ENCODE measurements at places on chromosomes 3 and 15.
A peak's percentile ranks its signal among the peaks of the same experiment; 100 is the strongest.

GRCh38 chr3:54527953-54528352 is 399.9 kb downstream of the LRTM1 start:
- no peak for DNase-seq

DNA sequence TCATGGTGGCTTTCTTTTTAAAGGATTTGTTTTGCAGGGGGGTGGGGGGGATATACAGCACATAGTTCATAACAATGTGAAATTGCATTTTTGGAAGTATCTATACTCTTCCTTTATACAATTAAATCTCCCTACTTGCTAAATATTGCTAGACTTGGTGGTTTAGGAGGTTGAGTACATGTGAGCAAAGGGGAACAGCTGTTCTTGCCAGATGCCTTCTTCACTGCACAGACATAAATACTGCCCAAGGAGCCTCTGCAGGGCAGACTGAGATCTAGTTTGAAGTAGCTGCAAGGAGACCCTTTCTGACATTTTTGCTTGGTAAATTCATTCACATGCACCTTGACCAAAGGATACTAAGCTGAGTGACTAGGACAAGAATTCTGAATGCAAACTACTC is 228.6 kb upstream of the IL12A start:
- no peak for DNase-seq

GRCh38 chr3:39361252-39361927 is 21.8 kb upstream of the SLC25A38 start:
- DNase-seq, result no peak

- DNase-seq, result no peak
Measured at GRCh38 chr15:56586206-56586605, 121.3 kb upstream of the MNS1 start.

GRCh38 chr3:120129718-120130513 is 35.7 kb upstream of the GSK3B start:
- no peak for DNase-seq

DNA sequence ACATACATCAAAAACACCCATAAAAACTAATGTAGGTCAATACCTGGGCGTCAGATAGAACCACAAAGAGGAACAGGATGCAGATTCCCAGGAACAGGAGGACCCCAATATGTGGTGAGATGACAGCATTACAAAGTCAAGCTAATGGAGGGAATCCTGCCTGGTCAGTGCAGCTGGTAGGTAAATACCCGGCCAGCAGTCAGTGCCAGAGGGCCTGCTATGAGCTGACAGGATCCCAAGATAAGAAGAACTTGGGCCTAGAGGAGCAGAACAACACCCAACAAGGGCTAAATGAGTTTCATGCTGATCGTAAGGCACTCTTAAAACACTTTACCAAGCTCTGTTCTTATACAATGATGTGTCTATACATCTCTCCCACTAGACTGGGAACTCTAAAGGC is 61.2 kb upstream of the KCNMB2 start:
- DNase-seq, result no peak

DNA sequence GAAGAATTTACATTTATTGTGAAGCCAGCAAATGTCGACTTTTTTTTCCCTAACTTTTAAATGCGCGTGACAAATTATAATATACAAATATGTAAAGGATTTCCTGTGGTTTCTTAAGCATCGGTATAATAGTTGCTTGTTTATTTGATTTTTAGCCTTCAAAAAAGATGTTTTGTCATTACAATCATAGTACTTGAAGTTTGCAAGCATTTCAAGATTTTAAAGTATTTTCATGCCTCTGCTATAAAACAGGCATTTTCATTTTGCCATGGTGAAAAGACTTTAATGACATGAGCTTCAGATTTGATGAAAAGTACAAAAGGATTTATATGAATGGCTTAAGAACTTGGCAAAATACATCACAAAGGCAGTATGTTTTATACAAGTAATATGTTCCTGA is 9.4 kb upstream of the P2RY12 start:
- no peak for DNase-seq

- no peak for DNase-seq
Measured at GRCh38 chr3:46922871-46923558, 45.5 kb downstream of the PTH1R start.

GRCh38 chr3:120450600-120451271 is at the start of gene FSTL1:
FSTL1 (minus strand) TSS chr3:120450992; CDS start chr3:120450746, 246 bp downstream.
- DNase-seq, result no peak

DNA sequence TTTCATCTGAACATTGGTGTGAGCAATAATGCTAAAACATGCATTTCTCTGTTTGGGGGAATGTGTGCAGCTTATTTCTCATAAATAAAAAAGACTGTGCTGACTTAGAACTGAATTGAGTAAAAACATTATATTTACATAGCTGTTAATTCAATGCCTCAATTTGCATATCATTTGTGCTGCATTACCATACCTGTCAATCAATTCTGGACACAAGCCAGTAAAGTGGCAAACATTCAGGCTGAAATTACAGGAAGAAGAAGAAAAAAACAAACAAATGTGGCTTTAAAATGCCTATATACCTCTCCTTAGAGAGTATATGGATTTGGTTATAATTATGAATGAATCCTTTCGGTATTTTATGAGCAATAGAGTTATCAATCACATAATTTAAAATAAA is 380.1 kb upstream of the GBE1 start:
- DNase-seq, result no peak

DNA sequence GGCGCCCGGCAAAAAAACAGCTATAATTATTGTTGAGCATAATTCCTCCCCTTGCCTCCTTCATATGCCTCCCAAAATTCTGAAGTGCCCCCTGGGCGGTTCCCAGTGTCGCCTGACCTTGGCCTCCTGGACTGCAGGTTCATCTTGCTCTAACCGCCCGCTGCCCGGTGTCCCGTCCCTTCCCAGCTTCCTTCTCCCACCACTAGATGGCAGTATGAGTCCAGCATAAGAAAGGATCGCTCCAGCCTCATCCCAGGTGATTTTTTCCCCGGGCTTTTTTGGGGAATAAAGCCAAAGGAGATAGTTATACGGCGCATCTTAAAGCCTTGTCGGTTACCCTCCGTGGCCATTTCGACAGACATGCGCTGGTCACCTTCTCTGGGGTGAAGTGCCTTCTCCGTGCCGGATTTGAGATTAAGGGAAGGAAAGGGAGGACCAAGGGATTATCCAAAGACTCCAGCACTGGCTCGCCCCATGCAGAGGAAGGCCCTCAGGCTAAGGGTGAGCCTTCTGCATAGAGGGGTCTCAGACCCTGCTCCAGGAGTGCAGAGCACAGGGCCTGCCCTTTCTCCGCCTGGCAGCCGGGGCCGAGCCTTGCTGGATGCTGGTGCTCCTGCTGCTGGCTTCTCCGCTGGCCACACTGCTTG is 45.8 kb upstream of the TRA2B start:
- peak; percentile 70 for DNase-seq

GRCh38 chr15:64127521-64128270 is 23.8 kb upstream of the SNX22 start:
- no peak for DNase-seq

DNA sequence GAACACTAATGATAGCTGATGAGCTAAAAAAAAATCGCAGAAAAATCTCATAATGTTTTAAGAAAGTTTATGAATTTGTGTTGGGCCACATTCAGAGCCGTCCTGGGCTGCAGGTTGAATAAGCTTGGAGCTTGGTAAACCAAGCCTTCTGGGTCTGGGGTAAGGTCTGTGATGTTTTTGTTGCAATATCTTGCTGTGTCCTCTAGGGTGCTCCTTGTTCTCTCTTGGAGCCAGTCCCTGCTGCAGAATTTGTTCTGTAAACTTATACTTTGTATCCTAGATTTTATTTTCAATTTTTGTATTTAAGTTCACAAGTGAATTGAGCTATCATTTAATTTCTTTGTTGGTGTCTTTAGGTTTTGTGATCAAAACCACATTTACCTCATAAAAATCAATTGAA is 143.7 kb downstream of the NR1D2 start:
- no peak for DNase-seq

DNA sequence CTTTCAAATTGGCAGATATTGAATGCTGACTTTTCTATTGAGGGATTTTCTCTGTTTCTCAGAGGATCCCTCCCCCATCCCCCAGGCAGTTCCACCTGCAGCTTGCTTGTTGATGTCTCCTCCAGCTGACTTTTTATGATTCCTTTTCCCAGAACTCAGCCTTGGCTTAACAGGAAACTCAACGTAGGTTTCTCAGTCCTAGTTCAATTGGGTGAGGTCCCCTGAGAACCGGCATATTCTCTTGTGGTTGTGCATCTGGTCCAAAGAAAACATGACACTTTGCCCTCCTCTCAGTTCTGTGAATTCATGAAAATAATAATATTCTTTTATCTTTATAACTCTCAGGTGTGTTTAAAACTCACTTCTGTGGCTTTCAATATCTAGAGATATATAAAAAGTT is 1222.1 kb downstream of the OTOL1 start:
- DNase-seq, result no peak

DNA sequence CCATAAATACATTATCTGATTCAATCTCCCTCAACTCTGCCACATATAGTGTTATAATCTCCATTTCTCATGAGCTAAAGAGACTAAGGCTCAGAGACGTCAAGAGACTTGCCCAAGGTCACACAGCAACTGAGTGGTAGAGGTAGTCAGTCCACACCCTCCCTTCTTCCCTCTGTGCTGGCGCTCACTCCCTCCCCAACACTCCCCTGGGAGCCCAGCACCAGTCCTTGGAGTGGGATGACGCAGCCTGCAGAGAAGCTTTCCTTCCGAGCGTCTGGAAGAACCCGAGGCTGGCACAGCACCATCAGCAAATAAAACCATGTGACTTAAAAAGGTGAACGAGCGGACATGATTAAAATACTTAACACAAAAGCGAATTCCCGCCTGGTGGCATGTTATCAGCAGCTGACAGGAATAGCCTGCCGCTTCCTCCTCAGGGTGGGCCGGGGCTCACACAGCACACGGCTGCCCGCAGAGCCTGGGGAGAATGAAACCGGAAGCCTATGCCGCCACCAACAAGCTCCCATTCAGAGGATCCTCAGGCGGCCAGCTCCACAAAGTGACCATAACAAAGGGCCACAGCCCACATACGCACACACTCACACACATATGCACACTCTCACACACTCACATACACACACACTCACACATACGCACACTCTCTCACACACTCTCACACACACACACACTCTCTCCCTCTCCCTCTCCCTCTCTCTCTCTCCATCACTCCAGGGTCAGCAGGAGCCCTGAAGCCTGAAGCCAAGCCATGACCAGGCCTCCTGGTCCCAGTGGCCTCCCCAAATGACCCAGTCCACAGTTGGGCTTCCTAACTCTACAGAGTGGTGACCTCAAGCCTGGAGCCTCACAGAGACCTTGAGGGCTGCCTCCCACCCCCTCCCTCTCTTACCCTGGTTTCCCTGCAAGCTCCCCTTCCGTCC is 120.5 kb downstream of the XXYLT1 start:
- DNase-seq, result peak; percentile 67

GRCh38 chr3:46479696-46480095 is 15.0 kb upstream of the LTF start:
- no peak for DNase-seq

DNA sequence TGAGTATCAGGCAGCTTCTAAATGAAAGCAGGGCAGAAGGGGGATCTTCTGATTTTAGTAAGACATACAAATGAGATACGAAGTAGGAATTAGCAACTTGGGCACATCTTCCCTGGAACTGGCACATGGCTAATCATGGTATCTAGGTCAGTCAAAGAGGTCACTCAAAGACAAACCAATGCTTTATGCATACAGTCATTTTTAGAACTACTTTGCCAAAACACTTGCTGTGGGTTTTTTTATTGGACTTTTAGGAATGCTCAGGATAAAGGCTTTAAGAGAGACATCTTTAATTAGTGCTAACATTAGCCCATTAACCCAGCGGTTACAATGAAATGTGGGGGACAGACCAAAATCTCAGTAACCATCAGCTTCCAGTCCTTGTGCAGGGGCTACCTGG is 51.7 kb downstream of the GPR176 start:
- no peak for DNase-seq

GRCh38 chr3:41178576-41178975 is 20.7 kb upstream of the CTNNB1 start:
- DNase-seq, result no peak

- DNase-seq, result no peak
Measured at GRCh38 chr15:71002316-71002715, 109.7 kb downstream of the LRRC49 start.

DNA sequence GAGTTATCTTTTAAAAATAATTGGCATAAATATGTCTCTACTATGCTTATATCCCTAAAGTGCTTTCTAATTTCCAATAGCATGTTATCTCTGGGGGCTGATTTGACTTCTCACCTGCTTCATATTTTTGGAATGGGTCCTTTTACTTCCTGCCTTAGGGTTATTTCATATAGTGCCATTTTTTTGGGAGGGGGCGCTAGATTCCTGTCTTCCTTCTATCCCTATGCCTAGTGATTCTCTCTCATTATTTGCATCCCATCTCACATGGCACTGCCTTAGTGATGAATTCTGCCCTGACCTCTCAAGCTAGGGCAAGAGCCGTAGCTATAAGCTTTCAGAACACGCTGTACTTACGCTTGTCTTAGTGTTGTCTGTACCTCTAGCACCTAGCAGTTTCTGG is 150.3 kb upstream of the SLITRK3 start:
- no peak for DNase-seq

DNA sequence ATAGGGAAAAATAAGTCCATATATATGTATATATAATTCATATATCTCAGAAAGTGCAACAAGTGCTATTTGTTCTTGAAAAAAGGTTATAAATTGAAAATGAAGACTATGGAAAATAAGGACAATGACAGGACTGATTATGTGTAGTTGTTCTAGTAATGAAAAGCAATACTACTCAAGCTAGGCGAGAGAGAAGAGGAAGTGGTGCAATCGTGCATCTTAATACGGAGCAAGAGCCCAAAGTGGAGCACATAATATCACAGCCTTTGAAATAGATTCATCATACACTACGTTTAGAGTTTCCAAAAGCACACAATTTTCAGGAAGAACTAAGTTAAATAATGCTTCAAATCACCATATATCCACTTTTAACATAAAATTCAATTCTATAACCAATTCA is 87.9 kb downstream of the ULK4 start:
- no peak for DNase-seq

DNA sequence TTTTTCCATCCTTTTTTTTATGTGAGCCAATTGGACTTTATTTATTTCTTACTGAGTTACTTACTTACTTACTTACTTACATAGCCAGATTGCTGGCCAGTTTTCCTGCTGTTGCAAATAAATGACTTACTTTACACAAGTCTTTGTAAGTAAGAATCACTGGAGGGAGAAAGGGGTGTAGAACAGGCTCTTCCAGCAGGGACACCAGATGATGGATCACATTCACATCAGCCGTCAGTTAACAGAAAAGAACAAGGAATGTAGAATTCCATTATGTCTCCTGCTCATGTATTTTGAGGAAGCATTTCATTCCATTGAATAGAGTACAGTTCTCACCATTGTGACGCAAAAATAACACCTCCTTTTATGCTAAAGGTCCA is 188.6 kb downstream of the FNDC3B start:
- DNase-seq, result no peak

DNA sequence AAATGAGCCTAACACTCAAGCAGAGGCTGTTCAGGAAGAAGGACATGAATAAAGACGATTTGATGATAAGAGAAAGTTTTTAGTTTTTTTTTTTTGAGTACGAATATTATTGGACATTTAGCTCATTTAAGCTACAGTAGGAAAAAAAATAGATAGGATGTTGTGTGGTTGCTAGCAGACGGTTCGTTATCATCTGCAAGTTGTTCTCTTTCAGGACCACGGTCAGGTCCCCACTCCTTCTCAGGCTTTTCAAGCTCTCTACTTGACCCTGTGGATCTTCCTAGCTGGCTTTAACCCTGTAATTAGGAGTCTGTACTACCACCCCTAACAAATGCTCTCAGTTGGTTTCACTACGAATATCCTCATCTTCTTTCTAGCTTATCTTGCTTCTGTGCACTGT is 1.1 kb downstream of the KCNH8 start:
- no peak for DNase-seq

GRCh38 chr3:188433521-188434150 is 279.7 kb downstream of the LPP start:
- no peak for DNase-seq
